ENCODE measurements at places on chromosomes 7 and 10.

- DNase-seq, result no peak
Measured at GRCh38 chr10:24857031-24857725, 95.2 kb downstream of the PRTFDC1 start.

GRCh38 chr10:77679217-77679616 is 41.6 kb upstream of the KCNMA1 start:
- DNase-seq, result no peak

DNA sequence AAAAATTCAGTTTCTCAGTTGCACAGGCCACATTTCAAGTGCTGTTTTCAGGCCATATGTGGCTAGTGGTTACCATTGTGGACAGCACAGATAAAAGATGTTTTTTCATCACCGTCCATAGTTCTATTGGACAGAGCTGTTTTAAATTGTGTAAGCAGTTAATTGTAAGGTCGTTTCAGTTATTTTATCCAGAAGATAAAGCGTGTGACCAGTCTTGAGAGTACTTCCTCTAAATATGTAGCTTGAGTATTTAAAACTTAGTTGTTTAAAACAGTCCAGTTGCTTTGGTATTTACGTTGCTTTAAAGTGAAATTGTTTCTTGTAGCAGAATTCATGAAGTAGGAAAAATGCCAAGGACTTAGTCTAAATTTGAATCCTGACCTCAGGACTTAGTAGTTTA is 66.9 kb downstream of the ZNRF2 start:
- no peak for DNase-seq

- no peak for DNase-seq
Measured at GRCh38 chr7:103569621-103570305, 123.8 kb upstream of the SLC26A5 start.

- DNase-seq, result peak; percentile 72
Measured at GRCh38 chr10:5446390-5446926, 34.1 kb downstream of the NET1 start.

All from stimulated activated CD4-positive, alpha-beta T cell treated with anti-CD3 and anti-CD28 coated beads, Interleukin-1b, Interleukin-23, amount 100 ng/mL, for 4 hours (primary cell).